CD4-positive, alpha-beta T cell treated with Interleukin-4 for 4 hours (primary cell): ENCODE measurements at places on chromosomes 3 and 15.

GRCh38 chr15:28147801-28148200 is 48.7 kb upstream of the OCA2 start:
- DNase-seq: no peak

GRCh38 chr3:115470254-115470653 is 153.1 kb upstream of the GAP43 start:
- no peak for DNase-seq

DNA sequence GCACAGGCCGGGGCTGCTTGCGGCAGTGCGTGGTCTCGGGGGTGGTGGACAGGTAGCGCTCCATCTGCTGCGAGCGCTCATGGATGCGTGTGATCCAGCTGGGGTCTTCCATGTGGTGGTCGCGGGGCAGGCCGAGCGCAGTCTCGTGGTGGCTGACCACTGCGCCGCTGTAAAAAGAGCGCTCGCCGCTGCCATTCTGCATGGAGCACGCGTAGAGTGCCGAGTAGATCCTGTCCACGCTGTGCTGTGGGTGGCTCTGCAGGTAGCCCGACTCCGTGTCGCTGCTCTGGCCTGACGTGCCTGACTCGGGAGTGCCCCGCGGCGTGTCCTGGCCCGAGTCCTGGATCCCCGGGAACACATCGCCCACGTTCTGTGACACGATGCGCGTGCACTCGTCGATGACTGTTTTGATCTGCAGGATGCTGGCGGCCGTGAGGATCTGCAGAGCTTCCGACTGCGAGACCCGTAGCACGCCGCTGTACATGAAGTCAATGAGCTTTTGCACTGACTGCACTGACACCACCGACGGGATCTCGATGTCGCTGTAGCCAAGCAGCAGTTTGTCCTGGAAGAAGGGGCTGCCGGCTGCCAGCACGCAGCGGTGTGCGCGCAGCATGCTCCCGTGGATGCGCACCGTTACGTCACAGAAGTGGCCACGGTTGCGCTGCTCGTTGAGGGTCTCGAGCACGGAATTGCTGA is 57.4 kb downstream of the TIGIT start:
- no peak for DNase-seq

DNA sequence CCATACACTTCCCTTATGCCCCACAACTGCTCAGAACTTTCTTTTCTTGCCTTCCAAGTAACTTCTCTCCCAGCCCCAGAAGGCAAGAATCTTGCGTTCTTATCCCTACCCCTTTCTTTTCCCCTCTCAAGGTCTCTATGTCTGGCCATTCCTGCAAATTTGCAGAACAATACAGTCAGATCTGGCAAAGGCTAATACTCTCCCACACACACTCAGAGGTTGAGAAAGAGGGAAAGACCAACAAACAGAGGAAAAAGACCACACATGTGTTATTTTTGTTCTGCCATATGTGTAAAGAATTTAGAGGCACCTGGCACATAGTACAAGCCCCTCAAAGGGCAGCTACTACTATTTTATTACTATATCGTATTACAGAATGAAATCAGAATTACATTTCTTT is 25.7 kb downstream of the GJD2 start:
- no peak for DNase-seq

- DNase-seq: no peak
Observed at GRCh38 chr15:95279277-95280019, 1048.1 kb downstream of the MCTP2 start.

GRCh38 chr3:37956723-37957538 is 33.7 kb upstream of the VILL start:
- no peak for DNase-seq

DNA sequence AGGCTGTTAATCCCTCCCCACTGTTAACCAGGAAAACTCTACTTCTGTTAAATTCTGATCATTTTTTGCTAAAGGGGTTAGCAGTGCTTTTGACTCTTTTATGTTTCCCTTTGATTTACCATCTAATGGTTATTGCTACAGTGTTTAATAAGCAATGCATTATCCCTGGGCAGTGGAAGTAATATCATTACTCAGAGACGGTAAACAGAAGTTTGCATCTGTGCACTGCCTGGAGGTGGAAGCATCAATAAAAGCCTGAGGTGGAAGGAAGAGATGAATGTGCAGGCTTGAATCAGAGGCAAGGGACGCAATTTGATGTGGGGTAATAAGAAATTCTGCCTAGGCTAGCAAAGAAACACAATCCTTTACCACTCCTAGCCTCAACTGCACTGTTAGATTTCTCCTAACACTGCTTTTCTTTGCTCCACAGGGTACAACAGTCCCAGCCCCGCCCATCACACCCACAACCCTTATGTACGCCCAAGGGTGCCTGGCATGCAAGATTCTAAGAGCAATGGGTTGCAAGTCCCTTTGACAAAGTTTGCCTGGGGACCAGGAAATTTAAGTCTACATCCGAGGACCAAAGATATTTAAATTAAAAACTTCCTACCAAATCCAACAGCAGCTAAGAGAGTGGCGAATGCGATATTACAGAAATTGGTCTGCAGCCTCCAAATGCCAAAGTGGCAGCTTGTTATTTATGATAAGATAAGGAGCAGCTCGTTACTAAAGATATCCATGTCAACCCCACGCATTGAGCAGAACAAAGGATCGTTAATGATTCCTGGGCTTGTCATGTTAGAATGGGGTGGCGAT is 261.4 kb downstream of the FHIT start:
- DNase-seq: no peak

GRCh38 chr3:73225991-73226390 is 164.5 kb downstream of the EBLN2 start:
- no peak for DNase-seq

GRCh38 chr15:52336529-52336928 is 40.9 kb upstream of the MYO5C start:
- DNase-seq: no peak

DNA sequence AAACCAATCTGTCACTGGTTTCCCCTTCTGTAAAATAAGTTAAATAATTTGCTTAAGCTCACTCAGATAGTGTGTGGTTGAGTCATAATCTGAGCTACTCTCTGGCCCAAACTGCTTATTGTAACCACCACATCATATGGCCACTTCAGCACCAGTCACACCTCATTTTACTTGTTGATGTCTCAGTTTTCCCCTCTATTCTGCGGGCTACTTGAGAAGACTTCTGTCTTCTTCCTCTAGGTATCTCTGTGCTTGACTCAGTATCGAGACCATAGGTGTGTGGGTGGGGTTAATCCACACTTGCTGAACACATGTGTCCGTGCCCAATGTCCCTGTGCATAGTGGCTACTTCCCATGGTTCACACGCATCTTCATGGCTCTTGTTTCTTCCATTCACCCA is 32.9 kb downstream of the CRYGS start:
- DNase-seq: no peak
